ENCODE measurements at places on chromosomes 5 and 9.

- no peak for DNase-seq
Observed at GRCh38 chr5:51806677-51807076, 423.4 kb downstream of the ISL1 start.

GRCh38 chr5:91898898-91899297 lies 515.8 kb upstream of the ARRDC3 start:
- no peak for DNase-seq

GRCh38 chr5:139474890-139475791 lies 4.3 kb downstream of the SMIM33 start:
- no peak for DNase-seq

GRCh38 chr9:35598866-35599590 lies 6.0 kb upstream of the TESK1 start:
- no peak for DNase-seq

DNA sequence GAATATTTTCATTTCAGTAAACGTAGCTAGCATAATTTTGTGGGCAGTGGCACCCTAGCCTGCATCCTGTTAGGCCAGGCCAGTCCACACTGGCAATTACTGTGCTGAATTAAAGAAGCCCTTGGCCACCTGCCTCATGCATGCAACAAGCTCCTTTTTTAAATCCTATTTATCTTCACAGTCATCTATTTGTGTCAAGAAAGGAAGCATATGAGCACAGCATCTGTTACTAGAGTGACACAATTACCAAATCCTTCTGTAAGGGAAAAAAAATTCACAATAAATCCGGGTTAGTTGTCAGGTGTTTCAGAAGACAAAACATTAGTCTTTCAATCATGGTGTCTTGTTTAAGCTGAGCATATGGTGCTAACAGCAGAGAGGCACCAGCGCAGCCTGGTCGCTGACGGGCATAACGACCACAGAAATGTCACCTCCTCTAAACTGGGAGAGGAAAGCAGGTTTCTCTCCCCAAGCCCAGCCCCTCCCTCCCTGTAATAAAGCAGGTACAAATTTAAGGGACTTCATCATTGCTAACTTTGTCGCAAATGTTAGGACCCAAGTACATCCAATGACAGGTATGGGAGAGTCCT lies 520.6 kb downstream of the CTNND2 start:
- no peak for DNase-seq

- DNase-seq = peak; percentile 85
Observed at GRCh38 chr5:68433923-68434879, 218.6 kb downstream of the PIK3R1 start.

GRCh38 chr5:93022796-93023447 lies 558.1 kb downstream of the NR2F1-AS1 start:
- no peak for DNase-seq

- no peak for DNase-seq
Observed at GRCh38 chr5:129445379-129445778, 14.7 kb upstream of the ADAMTS19 start.

- no peak for DNase-seq
Observed at GRCh38 chr9:16314476-16314875, 556.0 kb downstream of the BNC2 start.

GRCh38 chr9:7405924-7406604 lies 393.5 kb downstream of the DMAC1 start:
- no peak for DNase-seq

DNA sequence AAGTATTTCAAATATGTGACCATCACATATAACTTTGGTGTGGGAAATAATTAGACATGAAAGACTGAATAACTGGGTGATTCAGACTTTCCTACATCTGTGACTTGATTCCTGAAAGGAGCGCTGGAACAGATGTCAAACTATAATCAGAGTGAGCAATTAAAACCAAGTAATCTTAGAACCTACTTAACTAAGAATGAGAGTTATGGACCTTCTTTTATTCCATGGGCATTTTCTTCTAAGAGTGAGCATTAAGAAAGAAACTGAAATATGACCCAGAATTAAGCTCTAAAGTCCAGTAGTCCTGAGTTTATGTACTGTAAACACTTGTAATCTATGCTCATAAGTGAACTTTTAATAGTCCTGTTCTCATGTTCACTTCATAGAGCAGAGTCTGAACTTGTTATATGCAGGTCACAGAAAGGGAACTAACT lies 68.4 kb downstream of the PAM start:
- no peak for DNase-seq

DNA sequence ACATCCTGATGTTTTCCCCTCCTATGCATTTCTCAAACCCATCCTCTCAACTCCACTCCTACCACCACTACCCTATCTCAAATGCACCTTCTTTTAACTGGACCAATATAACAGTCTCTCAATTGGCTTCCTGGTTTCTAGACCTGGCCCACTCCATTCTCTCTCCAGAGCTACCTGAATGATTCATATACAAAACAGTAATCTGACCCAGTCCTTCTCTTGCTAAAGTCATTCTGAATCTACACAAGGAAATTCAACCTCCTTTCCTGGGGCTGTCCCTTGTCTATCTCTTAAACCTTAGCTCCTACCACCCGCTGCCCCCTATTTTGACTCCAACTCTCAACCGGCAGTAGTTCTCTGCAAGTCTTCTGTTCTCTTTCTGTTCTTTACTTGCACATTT lies 97.2 kb downstream of the PCSK1 start:
- no peak for DNase-seq

- no peak for DNase-seq
Observed at GRCh38 chr5:1659100-1659981, 135.6 kb upstream of the LPCAT1 start.

- DNase-seq = no peak
Observed at GRCh38 chr5:125272357-125272756, 525.9 kb upstream of the ZNF608 start.

GRCh38 chr9:19728101-19728500 lies 60.7 kb downstream of the SLC24A2 start:
- no peak for DNase-seq

DNA sequence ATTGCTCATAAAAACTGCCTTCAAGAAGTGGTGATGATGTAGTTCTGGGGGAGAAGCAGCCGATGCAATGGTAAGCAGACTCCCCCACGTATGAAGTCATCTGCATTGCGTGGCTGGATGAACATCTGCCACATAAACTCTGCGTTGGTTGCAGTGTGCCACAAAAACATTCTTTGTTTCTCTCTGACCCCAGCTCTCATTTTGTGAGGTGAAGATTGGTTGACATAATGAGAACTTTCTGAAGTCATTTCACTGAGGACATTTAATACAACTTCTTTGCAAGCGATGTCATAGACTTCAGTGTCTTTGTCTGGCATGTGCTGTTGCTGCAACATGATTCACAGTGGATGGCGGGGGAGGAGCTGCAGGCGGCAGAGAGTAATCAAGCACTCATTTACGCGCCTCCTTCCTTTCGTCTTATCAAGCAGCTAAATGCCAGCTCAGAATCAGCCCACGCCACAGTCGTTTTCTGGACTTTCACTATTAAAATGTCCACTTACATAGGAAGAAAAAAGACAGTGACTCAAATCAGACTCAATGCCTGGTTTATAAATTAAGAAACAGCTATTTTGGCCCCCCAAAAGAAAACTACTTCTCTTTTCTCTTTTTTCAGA lies 91.5 kb upstream of the NFIL3 start:
- DNase-seq = no peak

- DNase-seq = no peak
Observed at GRCh38 chr9:34568774-34569173, 20.8 kb downstream of the CNTFR start.

DNA sequence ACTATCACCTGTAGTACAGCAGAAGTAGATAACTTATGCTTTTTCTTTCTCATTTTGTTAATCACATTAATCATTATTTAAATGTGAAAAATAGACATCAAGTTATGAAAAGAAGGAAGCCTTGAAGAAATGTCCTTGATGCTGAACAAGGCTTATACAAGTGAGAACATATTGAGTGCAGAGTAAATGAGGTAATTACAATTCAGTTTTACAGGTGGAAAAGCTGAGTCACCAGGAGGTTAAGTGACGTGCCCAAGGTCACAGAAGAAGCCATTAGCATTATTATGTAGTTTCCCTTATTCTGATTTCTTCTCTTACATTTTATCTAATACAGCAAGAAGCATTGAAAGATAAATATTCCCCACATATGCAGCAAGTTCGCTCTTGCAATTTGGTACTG lies 998.5 kb upstream of the CDH6 start:
- no peak for DNase-seq

- DNase-seq = no peak
Observed at GRCh38 chr9:28207657-28208056, 634.4 kb upstream of the C9orf72 start.

- no peak for DNase-seq
Observed at GRCh38 chr9:79766091-79766490, 194.3 kb downstream of the TLE4 start.

- DNase-seq = no peak
Observed at GRCh38 chr5:40678026-40678425, 1.7 kb upstream of the PTGER4 start.

DNA sequence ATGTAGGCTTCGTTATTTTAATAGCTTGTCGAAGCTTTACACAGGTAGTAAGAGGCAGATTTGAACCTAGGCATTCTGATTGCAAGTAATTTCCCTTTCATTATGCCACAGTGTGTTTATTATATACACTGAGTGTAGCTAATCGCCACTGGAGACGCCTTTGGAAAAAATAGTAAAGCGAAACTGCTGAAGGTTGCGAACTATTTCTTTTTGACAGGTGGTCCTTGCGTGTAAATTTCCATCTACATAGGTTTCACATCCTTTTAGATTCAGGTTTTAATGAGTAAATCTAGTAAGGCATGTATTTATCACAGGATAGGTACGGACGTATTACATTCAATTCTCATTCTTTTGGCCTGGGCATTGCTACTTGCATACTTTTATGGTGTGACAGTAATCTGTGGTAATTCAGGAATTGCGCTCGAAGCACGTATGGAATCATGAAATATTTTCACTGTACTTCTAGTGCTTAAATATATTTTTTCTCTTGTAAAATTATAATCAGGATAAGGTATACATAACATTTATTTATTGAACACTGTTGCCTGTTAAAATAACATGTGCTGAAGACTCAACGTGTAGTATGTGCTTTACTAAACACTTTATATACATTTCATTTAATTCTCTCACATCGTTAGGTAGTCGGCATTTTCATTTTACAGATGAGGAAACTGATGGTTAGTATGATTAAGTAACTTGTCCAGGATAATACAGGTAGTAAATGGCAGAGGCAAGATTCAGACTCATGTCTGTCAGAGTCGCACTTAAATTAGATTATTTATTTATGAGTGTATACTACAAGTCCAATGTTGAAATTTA lies 1.8 kb downstream of the MARCHF6 start:
- no peak for DNase-seq

- no peak for DNase-seq
Observed at GRCh38 chr5:170252720-170253350, 20.1 kb downstream of the C5orf58 start.
